Activated T-cell treated with anti-CD3 and anti-CD28 coated beads, Interleukin-2, amount 50 U/mL, for 4 hours (primary cell): ENCODE measurements at places on chromosomes 12 and 14.

DNA sequence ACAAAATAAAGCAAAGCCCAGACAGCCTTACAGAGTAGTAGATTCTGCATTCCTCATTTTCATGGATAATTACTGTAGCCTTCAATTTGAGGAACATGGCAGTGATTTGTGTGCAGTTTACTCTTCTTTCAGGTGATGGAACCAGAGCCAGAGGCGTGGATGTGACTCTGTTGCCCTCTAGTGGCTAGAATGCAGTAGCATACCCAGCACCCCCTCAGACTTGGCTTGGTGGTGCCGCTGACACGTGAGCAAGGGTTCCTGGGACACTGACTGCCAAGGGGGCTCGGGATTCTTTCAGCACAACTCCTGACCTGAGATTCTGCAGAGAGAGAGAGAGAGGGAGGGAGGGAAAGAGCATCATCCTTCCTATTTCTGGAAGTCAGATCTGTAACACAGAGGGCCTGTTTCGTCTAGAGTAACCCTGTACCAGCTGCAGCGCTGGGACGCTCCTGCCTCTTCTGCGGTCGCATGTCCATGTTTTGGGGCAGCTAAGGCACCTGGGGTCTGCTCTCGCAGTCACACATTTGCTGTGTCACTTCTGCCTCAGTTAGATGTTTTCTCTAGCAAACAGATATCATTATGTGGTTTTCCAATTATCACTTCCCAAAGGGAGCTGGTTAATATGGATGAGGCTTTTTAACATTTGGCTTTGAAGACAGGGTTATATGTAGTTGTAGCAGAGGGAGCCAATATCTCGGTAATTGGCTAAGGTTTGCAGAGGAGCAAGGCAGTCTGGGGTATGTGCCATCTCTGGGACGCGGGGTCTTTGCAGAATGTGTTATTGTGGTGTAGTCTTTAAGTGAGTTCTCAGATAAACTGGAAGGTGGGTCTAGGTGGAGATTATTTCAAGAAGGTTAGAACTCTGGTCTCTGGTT is 428.1 kb downstream of the NRXN3 start:
- DNase-seq: peak; percentile 8

GRCh38 chr12:65171870-65172269 is 2.5 kb downstream of the LEMD3 start:
- no peak for DNase-seq

DNA sequence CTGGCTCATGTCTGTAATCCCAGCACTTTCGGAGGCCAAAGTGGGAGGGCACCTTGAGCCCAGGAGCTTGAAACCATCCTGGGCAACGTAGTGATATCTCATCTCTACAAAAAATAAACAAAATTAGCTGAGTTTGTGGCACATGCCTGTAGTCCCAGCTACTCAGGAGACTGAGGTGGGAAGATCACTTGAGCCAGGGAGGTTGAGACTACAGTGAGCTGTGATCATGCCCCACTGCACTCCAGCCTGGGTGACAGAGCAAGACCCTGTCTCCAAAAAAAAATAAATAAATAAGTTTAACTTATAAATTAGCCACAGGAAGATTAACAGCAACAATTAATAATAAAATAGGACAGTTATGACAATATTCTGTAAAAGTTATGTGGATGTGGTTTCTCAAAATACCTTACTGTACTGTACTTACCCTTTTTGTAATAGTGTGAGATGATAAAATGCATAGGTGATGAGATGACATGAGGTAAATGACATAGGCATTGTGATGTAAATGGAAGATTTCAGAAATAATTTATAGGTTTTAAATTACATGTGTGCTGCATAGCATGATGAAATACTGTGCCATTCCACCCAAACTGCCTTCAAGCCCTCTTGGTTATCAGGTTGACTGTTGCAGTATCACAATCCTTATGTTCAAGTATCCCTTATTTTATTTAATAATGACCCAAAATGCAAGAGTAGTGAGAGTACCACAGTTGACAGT is 22.0 kb downstream of the USP15 start:
- DNase-seq: no peak

DNA sequence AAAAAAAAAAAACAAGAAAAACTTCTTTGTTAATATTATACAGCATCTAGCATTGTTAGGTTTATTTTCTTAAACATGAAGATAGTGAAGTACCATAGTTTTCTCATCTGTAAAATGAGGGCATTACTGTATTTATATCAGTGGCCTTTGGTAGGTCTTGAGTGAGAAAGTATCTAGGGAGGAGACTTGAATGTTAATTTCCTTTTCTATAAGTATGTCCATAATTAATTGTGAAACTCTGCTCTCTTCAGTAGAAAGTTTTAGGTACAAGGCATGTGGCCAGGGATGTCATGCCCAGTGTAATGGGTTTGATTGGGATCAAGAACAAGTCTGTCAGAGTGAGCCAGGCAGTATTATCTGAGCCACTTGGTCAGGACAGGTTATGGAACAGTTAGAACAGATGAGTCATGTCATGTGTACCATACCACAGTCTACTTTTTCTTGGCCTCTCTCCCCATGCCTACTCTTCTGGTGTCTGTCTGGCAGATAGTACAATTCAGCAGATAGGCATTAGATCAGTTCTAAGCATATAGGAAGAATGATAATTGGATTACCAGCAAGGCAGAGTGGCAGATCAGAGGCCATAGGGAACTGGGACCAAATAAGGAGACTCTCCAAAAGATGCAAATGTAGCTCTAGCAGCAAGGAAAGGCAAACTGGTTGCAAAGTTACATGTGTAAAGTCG is 30.4 kb downstream of the FBXO34 start:
- no peak for DNase-seq

- no peak for DNase-seq
Measured at GRCh38 chr14:72311516-72311915, 379.3 kb downstream of the RGS6 start.
